ENCODE measurements at places on chromosomes 3 and 15. TPM values are rescaled to one million over a fixed set of nuclear protein-coding genes. Genes with fewer than 3 reads are reported as not detected.

DNA sequence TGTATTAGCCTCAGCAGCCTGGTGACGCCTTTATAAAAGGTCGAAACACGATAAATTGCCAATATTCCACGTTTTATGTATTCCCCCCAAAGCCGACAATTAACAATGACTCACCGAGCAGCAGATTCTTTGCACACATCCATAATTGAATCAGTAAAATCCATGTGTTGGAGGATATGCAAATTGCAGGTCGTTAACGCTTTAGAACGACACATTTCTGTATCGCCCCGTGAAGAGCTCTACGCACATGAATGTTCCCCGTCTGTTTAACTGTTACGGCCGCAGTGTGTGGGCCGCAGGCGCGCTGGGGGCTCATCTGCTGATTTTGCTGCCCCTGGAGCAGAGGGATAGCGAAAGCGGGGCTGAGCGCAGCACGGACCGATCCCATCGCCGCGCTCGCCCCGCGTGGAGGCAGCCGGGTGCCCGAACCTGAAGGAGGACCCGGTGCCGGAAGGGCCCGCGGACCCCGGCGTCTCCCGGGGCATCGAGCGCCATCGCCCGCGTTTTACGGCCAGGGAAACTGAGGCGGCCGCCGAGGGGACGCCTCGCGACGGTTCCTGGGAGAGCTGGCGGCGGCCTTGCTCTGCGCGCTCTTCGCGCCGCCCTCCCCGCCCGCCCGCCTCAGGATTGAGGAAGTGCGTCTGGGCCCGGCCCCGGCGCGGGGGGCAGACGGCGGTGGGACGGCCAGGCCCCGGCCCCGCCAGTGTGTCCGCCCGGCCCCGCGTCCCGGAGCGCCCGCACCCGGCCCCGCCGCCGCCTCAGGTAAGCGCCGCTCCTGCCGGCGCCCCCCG lies at the start of gene LRRK1:
Gene LRRK1, plus strand, starts transcription at position 668 of the 791 bp plus-strand sequence. CDS start 5,276 bp downstream, outside the sequence.
- peak; percentile 23 for DNase-seq

GOLGA8S gene
- 0.10 TPM for total RNA-seq

DNA sequence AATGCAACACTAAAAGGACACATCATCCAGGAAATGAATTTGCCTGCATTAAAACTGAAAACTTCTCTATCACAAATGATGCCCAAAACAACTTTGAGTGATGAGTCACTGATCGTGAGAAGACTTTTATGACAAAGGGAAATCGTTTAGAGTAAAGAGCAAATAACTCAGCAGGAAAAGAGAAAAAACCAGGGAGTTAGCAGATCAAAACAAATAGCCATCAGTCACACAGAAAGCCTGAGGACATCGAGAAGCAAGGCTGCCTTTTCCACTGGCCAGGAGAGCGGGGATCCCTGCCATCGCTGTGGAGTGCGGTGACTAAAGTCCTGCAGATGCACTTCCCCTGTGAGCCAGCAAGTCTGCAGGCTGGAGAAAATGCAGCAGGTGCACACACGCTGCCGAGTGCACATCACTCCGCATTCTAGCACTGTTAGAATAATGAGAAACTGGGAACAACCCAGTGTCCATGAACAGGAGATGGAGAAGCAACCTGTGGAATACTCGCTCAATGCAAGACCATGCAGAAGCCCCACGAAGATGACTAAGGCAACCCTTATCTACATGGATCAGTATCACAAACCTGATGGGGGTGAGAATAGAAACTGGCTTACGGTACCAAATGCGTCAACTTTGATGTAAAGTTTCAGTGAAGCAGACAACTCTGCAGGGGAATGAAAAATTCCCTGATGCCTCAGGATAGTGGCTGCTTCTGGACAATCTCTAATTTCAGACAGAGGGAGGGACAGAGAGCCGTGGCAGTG lies 86.4 kb downstream of the NSMCE3 start:
- peak; percentile 18 for DNase-seq

DNA sequence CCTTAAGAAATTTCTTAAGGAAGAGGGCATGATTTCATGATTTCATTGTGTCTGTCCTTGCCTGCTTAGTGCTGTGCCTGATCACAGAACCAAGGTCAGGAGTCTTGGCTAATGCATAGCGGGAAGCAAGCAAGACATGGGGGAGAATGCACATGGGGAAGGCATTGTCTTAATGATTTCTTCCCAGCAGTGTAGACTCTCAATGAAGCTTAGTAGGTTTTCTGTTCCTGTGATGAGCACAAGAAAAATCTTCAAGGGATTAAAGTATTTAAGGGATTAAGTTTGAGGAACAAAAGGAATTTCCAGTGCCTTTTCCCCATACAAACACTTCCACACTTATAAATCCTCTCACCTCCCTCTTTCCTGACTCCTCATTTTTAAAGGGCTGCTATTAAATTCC lies 46.9 kb upstream of the SEMA6D start:
- DNase-seq: no peak

DNA sequence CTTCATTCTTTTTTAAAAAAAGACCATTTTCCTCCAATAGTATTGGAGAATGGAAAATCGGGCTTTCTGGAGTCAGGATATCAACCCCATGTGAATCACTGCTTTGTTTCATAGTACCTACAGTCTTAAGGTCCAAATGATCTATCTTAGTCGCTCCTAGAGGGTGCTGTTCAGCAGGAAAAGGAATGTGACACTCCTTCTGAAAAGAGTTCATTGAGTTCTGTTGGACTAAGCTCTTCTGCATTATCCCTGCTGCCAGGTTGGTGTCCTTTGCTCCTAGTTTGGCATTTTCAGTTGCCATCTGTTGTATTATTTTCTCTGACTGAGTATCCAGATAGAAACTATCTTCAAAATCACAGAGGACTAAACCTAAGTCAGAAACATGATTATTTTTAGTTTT lies 57.2 kb downstream of the POLQ start:
- DNase-seq: peak; percentile 52

DNA sequence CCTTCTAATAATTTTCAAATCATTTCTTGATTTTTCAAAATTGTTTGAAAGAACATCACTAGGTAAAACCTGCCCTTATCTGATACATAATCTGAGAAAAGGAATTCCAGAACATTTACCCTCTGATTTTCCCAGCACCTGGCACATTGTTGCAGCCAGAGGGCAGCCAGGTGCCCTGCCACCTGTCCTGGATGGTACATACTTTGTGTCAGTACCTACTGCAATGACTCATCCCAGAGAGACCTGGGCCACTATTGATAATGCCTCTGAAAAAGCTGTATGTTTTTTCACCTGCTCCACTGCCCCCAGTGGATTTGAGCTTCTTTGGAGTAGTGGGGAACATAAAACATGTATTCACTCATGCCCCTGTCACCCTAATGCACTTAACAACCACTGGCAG lies 648.9 kb upstream of the GBE1 start:
- no peak for DNase-seq

CYP8B1 gene
- 0.55 TPM for total RNA-seq

ISG20 gene
- total RNA-seq: 9.4 TPM

- DNase-seq: no peak
Observed at GRCh38 chr3:167750272-167750971, 14.9 kb downstream of the SERPINI1 start.
